T-helper 2 cell (primary cell): ENCODE measurements at places on chromosomes 4 and X.

DNA sequence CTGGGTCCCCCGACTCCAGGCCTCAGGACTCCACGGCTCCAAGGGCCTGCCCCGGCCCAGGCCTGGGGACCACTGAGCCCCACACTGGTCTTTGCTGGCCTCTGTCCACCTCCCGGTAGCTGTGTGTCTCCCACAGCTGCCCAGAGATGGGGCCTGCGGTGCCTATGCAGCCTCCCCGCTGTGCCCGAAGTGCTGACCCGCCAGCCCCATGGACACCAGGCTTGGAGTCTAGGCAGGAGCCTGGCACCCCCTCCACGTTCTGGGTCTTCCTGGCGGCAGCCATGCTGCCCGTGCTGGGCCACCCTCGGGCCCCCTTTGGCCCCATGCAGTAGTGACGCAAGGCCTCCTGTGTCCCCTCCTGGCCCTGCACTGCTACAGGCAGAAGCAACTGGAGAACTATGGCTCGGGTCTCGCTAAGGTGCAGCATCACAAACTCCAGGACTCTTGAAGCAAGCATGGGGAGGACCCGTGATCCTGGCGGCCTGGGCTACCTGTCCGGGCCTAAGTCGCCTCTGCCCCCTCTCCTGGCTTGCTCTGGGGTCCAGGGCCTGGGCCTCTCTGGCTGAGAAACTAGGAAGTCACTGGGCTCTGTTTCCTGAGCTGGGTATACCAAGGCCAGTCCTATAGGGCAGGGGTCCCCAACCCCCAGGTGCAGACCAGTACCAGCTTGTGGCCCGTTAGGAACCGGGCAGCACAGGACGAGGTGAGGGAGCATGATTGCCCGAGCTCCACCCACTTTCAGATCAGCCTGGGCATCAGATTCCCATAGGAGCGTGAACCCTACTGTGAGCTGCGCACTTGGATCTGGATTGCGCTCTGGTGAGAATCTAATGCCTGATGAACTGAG lies 917 bp downstream of the MYL5 start:
- no peak for DNase-seq

GRCh38 chr4:176464748-176465147 lies 145.0 kb downstream of the SPCS3 start:
- no peak for DNase-seq

- DNase-seq: no peak
Observed at GRCh38 chr4:169615467-169616106, 3.2 kb upstream of the NEK1 start.

- DNase-seq: no peak
Observed at GRCh38 chrX:9611436-9612145, 146.7 kb downstream of the TBL1X start.

DNA sequence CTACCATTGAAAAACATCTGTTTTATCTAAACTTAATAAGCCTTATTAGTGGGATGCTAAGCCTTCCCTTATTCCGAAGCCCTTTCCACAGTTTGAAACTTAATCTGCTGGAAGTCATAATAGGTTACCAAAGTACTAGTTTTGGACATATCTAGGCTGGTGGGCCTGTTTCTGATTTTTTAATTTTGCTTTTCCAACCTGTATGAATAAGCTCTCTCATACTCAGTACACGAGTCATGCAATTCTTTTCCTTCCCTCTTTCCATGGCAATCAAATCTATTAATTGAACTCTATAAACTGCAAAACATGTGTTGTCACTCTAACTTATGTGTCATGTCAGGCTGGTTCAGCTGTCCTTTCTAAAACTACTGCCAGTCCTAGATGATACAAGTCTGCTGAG lies 91.0 kb downstream of the AMMECR1 start:
- no peak for DNase-seq
